ENCODE measurements at places on chromosomes 12 and 14.

- DNase-seq, result no peak
These were observed 44.6 kb downstream of the CCDC85C start for GRCh38 chr14:99559286-99559990.

DNA sequence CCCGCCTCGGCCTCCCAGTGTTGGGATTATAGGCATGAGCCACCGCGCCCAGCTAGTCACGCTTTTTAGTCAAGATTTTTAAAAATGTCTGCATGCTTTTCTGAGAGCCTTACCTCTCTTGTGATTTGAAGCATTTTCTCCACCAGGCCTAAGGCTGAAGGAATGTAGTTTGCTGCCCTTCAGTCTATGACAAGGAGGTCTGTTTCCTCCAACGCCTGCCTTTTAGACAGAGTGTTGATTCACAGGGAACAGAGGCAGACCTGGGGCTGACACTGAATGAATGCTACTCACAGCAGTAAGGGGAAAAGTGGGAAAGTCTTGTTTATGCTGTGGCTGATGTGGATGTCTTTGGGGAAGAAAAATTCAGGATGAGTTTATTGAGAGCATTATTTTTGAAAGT lies 27.2 kb upstream of the MDM2 start:
- no peak for DNase-seq

- DNase-seq, result no peak
These were observed 50.9 kb downstream of the PROX2 start for GRCh38 chr14:74824997-74825396.

- DNase-seq, result no peak
These were observed 184.7 kb downstream of the TMX1 start for GRCh38 chr14:51424561-51425251.

GRCh38 chr12:110742718-110743570 lies at the start of gene PPP1CC:
PPP1CC (minus strand) TSS chr12:110742891; CDS start chr12:110742707, 184 bp downstream.
- peak; percentile 90 for DNase-seq

DNA sequence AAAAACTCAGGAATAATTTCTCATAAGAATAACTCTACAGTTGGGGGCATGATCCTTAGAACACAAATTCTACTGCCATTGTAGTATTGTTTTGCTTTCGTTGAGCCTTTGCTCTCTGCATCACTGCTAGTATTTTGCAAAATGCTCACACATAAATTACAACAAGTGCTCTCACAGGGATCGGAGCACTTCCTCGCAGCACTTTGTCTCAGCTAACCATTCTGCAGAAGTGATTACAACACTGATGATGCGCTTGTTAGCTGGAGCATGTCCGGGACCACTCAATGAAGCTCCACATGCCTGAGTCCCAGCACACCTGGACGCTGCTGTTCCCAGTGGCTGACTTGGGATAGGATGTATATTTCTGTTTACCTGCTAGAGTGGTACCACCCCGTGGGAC lies 31.6 kb downstream of the MOAP1 start:
- DNase-seq, result no peak

DNA sequence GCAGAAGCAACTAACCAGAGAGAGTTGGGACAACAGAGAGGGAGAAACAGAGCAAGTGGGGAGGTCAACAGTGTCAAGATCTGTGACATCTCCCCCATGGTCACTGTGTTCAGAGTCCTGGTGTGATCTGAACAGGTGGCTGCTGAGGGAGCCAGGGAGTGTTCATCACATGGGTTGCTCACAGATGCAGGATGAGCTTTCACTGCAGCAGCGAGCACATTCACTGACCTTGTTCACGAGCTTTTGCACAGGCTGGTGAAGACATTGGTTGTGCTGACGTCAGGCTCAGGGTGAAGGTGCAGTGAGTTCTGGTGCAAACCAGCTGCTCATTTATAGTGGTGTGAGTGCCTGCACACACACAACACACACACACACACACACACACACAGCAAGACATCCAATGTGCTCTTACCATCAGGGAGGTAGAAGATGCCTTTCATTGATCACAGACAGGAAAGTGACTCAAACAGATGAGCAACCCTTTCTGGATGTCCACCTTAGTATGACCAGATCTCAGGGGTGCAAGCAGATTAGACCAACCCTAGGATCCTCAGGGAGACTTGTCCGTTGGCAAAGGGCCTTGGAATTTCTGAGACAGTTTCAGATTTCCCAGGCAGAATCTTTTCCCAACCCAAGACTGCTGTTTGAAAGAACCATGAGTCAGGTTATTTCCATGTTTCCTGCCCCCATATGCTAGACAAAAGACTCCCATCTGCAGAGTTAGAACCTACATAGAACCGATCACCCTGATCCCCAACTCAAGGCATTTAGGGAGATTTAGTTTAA lies 44.3 kb upstream of the OR10AD1 start:
- DNase-seq, result no peak

GRCh38 chr12:73181244-73181643 lies 909.1 kb downstream of the TRHDE start:
- no peak for DNase-seq

DNA sequence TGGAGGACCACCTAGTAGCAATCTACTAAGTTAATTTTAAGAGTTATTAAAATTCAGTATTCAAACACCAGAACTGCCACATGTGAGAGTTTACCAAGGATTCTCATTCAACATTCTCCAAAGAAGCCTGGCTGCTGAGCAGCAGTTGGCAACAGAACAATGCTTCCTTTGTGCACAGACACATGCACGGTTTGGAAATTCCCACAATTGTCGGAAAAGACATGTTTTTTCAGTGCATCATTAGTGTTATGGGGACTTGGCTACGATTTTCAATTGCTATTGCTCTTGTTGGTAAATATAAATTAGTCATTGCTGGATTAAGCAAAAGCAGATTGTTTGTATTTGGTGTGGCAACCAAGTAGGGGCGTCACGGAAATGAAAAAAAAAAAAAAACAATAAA lies 22.2 kb downstream of the ST8SIA1 start:
- DNase-seq, result no peak

DNA sequence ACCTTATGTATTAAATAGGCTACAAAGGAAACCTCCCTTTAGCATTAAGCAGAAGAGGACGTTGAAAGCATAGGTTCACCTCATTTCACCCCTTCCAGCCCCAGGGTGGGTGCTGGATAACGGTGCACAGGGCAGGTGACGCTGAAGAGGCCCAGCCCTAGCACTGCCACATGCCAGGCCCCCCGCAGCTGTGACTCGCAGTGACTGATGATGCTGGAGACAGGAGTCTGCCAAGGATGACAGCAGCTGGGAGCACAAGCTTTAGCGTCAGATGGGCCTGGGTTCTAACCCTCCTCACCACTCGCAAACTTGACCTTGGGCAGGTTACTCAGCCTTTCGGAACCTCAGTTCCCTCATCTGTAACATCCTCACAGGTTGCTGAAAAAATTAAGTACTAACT lies 76.7 kb downstream of the TBK1 start:
- no peak for DNase-seq

DNA sequence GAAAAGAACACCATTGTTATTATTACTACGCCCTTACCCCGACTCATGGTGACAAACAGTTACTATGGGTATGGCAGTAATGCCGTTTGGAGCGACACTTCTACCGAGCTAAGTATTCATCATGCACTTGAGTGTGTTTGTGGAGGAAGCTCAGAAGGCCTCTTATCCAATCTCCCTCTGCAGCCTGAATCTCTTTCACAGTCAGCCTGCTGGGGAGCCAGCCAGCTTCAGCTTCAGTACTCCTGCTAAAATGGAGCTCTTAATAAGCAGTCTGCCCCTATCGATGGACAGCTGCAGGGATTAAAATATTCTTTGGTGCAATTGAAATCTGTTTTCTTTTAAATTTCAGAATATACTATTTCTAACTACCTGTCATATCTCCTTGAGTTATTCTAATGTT lies 24.7 kb upstream of the ATP5MC2 start:
- no peak for DNase-seq

GRCh38 chr12:77166696-77167095 lies 101.3 kb upstream of the E2F7 start:
- DNase-seq, result no peak

DNA sequence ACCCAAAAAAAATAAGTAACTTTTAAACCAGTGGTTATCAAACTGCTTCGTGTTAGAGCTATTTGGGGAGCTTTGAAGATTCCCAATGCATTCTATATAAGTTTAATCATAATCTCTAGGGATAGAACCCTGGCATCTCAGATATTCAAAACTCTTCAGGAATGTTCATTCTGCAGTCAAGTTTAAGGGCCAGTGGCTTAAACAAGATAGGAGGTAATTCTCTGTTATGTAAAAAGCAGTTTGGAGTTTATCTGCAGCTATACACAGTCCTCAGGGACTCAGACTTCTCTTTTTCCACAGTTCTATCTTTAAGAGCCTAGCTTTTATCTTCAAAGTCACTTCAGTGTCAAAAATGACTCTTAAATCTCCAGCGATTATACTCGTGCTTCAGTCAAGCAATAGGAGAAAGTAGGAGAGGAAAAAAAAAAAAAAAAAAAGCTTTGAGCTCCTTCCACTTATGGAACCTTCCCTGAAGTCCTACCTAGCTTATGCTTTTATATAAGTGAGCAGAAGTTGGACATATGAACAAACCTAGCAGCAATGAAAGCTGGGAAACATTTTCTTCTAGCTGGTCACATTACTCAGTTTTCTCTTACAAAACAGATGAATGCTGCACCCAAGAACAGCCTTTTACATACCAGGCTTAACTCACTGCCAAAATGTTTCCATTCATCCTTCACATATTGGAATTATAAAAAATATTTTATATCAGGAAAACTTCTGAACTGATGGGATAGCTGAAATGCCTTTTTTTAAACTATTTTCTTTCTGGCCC lies 302.8 kb downstream of the FSCB start:
- no peak for DNase-seq

DNA sequence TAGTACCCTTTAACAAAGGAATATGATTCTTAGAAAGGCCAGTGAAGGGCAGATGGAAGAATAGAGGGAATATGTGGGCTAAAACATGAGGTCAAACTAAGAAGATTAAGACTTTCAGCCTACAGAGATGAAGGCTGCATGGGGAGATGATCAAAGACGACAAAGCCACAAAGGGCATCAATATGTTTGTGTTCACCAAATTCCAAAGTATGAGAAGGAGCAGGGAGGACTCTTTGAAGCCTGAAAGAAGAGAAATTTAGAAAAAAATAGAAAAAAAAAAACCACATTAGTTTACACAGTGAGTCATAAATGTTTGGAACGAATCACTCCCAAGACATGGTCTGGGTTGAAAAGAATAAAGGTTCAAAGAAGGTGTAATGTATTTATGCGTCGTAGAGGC lies 131.8 kb downstream of the NEDD1 start:
- no peak for DNase-seq

GRCh38 chr12:119914666-119915065 lies 37.5 kb upstream of the CIT start:
- no peak for DNase-seq

DNA sequence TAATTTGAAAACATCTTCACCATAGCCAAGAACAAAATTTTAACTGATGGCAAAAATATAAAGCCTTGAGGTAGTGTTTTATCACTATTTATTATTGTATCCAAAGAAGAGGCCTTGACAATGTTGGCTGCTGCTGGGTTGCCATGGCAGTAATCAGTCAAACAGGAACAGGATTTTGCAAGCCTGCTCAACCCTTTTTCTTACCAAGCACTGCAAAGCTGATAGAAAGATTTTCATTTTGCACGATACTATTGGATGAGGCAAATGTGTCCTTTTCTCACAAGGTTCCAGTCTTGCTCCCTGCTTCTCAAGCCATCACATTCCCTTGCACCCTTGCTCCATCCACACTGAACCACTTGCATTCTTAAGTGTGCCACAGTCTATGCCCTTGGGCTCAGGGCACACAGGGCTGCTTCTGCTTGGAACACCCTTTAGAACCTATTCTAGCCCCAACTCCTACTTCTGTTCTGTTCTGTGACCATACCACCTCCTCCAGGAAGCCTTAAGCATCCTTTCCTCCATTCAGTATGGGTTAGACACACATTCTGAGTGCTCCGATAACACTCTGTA lies 76.5 kb upstream of the AMIGO2 start:
- no peak for DNase-seq

DNA sequence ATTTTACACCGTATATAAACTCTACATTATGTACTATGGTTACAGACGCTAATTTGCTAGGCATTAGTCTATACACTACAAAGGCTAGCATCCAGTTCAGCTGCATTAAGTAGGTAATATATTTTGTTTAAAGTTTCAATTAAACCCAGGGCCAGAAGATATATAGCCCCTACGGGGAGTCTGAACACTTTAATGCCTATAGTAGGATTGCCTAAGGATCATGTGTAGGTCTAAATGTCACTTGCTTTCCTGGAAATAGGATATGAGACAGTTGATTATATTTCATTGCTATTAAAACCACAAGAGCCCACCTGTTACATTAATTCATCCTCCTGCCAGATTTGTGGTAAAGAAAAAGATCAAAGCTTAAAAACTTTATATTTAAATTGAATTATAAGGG lies 286.9 kb downstream of the TMTC2 start:
- DNase-seq, result no peak

DNA sequence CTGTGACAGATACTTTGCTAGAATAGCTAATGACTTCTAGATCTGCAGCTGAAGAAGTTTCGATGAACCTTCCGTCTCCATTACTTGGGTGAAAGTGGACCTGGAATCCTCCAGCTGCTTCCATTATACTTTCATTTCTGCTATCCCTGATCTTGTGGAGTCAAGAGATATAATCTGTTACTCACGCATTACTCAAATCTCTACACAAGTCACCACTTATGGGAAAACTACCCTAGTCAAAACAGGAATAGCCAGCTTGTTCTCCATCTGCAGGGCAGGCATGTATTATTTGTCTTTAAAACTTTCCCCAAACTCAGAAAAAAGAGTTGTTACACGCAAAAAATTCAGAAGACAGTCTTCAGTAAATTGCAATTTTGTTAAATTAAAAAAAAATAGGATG lies 2.8 kb upstream of the KTN1 start:
- DNase-seq, result no peak

- DNase-seq, result no peak
These were observed 79.0 kb downstream of the PLCZ1 start for GRCh38 chr12:18658829-18659228.

GRCh38 chr12:6340745-6341416 lies 995 bp downstream of the TNFRSF1A start:
- DNase-seq, result no peak
